SHP77 (cell line): ENCODE measurements at places on chromosomes 4 and X.

- no peak for DNase-seq
Measured at GRCh38 chrX:16722481-16722880, 3.1 kb downstream of the SYAP1 start.

GRCh38 chr4:123547216-123548165 lies 150.9 kb downstream of the SPRY1 start:
- no peak for DNase-seq

- no peak for DNase-seq
Measured at GRCh38 chrX:143002206-143002605, 23.5 kb upstream of the SPANXN4 start.

GRCh38 chrX:15441464-15441863 lies 51.7 kb downstream of the PIR start:
- no peak for DNase-seq

GRCh38 chr4:20255823-20256222 lies 4.1 kb downstream of the SLIT2 start:
- no peak for DNase-seq

DNA sequence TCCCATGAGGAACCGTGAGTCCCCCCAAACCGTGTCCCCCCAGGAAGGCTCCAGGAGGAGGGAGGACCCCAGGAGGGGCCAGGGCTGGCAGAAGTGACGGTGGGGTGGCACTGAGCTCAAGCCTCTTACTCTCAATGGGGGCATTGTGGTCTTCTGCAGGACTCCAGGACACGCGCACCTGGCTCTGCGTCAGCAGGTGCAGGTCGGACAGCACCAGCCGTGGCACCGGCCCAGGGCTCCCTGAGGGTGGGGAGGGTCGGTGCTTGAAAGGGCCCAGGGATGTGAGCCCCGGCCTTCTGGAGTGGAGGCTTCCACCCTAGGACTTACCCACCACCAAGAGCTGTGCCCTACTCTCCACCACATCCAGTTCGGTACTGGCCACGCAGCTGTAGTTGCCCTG lies 18.3 kb downstream of the L1CAM start:
- no peak for DNase-seq

- DNase-seq: no peak
Measured at GRCh38 chr4:142776026-142776425, 70.1 kb downstream of the INPP4B start.

GRCh38 chr4:158371158-158371557 lies 150.5 kb upstream of the RXFP1 start:
- no peak for DNase-seq

GRCh38 chr4:184748251-184748652 lies 14.4 kb upstream of the CENPU start:
- no peak for DNase-seq

- no peak for DNase-seq
Measured at GRCh38 chr4:144313370-144313769, 172.9 kb upstream of the GYPA start.

DNA sequence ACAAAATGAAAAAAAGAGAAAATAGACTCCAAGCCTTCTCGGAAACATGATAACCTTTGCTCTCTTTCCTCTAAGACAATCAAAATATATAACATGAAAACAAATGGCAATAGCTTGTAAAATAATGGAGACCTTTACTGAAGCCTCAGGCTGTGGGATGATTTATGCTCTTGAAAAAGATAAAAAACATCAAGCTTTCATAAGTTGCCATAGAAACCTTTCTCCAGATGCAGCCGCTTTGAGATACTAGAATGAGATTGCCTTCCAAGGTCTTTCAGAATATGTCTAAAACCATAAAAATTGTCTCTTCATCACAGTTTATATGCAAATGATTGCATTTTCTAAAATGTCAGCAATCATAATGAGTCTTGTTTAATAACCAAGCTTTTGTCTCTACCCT lies 31.6 kb downstream of the MAOB start:
- no peak for DNase-seq

GRCh38 chrX:45232139-45232538 lies 31.5 kb upstream of the DIPK2B start:
- no peak for DNase-seq

DNA sequence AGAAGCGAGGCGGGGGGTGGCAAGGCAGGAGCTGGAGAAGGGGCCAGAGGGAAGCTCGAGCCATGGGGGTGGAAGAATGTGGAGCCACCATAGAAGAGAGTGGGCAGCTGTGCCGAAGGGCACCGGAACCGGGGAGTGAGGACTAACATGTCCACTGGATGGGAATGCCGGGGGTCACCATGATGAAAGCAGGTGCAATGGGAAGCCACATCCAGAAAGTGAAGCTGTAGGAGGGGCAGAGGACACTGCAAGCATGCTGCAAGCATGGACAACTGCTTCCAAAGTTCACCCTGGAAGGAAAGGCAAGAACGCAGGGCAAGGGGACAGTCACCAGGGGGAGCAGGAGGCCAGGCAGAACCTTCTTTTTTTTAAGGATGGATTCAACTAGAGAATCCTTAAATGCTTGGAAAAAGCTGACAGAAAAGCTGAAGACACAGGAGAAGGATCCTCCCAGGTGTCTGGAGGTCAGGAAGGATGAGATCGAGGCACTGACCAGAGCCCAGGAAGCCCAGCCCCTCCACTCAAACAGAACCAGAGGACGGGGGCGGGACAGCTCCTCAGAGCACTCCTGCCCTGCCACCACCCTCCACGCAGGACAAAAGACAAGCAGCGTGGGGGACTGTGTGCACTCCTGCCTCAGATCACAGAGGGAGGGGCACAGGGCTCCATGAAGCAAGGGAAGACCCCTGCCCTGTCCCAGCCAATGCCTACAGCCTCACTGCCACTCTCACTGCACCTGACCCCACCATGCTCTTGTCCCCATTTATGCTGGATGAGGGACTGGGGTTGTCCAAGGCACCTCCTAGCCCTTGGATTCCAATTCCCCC lies 169.2 kb downstream of the AFAP1 start:
- DNase-seq: no peak

DNA sequence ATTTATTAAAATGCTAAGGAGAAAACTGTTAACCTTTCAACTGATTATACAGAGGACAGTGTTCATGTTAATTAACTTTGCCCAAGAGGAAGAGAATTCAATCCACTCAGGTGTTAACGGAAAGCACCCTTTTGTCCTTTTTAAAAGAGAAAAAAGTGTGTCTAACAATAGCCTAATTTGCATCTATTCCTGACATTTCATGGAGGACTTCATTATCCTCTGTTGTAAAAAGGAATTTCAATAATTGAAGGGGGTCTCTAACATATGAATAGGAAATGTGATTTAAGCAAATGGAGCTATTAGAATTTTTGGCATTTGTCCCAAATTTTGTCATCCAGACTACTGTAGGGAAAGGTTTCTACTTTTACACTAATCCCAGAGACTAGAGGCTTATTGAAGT lies 44.6 kb upstream of the GC start:
- no peak for DNase-seq

DNA sequence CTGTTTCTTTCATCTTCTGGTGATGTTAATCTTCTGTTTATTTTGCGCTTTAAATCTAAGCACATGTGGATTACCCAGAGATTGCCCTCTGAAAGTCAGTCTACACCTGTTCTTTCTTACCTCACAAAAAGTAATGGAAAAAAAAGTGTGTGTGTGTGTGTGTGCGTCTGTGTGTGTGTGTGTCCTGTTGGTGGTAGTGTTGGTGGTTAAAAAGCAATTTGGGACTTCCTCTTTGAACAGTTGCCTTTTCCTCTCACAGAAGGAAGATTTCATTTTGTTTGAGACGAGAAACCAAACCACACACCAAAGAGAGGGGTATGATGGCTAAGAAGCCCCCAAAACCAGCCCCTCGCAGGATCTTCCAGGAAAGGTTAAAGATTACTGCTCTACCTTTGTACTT lies at the start of gene STAP1:
Gene STAP1, plus strand, starts transcription at position 235 of the 400 bp plus-strand sequence. Its CDS starts 83 bp downstream, at position 318.
- DNase-seq: no peak

DNA sequence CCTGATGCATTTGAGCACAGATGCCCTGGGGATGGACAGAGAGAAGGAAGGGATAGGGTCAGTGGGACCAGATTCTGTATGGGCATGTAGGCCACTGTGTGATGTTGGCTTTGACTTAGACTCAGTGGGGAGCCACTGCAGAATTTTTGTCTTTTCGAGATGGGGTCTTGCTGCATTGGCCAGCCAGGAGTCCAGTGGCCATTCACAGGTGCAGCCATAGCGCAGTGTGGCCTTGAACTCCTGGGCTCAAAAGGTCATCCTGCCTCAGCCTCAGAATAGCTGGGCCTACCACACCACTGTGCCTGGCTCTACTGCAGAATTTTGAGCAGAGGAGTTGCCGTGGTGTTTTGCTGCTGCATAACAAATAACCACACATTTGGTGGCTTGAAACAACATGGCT lies 22.8 kb downstream of the TBC1D14 start:
- no peak for DNase-seq

DNA sequence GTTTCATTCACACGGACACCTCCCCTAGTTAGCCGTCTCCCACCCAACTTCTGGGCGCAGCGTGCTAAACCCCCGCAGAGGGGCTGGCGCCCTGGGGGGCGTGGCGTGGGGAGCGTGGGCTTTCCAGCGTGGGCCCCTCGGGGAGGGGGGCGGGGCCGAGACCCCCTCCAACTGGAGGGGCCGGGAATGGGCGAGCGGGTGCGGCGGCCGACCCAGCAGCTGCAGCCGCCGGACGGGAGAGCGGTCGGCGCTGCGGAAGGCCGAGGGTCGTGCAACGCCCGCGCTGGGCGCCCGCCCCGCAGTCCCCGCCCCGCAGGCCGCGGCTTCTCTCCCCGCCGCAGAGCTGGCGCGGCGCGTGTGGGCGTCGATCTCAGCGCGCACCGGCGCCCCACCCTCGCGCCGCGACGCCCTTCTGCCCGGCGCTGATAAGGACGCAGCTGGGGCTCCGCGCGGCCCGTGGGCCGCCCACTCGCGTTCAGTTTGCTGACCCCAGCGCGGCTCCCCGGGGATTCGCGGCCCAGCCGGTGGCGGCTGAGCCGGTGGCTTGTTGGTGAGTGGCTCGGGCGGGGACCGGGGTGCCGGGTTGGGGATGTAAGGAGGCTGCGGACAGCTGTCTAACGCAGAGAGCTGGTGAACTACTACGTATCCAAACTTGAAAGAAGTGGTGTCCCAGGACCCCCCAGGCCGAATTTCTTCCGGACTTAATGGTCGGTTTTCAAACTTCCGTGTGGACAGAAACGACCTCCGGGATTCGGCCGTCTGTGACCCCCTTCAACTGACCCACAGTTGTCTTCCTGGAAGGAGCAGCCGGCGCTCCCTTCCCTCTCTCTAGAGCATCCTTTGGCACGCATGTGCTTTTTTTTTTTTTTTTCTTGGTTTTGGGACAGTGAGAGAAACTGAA lies 1.5 kb downstream of the FHDC1 start:
- DNase-seq: no peak

DNA sequence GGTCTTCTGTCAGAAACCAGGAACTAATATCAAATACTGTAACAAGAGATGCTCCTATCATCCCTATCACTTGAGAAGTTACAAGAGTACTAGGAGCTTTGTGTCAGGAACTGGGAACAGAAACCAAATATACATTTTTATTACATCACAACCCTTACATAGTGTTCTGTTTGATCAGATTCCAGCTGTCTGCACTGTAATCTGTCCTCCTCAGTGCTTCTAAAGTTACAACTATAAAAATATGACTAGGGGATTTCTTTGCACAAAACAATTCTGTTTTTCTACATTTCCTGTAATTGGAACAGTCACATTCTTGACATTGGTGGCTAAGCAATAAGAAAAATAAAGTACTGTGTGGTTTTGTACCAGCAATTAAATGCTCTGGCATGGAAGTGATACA lies 686.0 kb downstream of the PDHA2 start:
- no peak for DNase-seq

DNA sequence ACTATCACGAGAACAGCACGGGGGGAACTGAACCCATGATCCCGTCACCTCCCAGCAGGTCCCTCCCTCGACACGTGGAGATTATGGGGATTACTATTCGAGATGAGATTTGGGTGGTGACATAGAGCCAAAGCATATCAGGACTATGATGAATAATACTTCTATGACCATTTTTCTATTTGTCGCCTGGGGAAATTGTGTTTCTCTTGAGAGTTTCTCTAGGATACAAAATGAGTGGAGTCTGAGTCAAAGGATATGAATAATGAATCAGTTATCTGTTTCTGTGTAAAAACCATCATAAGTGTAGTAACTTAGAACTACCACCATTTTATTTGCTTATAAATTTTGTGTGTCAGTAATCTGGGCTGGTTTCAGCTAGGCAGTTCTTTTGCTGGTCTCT lies 533.0 kb upstream of the ARX start:
- no peak for DNase-seq

- DNase-seq: no peak
Measured at GRCh38 chr4:130545171-130545570, 1449.2 kb downstream of the C4orf33 start.

GRCh38 chr4:66182636-66183035 lies 512.3 kb upstream of the EPHA5 start:
- DNase-seq: no peak

GRCh38 chrX:40844471-40844870 lies 109.1 kb upstream of the MED14 start:
- DNase-seq: no peak

GRCh38 chr4:7020290-7020689 lies 22.9 kb upstream of the TADA2B start:
- DNase-seq: no peak

- DNase-seq: peak; percentile 40
Measured at GRCh38 chrX:1534301-1535168, 2.5 kb downstream of the P2RY8 start.

DNA sequence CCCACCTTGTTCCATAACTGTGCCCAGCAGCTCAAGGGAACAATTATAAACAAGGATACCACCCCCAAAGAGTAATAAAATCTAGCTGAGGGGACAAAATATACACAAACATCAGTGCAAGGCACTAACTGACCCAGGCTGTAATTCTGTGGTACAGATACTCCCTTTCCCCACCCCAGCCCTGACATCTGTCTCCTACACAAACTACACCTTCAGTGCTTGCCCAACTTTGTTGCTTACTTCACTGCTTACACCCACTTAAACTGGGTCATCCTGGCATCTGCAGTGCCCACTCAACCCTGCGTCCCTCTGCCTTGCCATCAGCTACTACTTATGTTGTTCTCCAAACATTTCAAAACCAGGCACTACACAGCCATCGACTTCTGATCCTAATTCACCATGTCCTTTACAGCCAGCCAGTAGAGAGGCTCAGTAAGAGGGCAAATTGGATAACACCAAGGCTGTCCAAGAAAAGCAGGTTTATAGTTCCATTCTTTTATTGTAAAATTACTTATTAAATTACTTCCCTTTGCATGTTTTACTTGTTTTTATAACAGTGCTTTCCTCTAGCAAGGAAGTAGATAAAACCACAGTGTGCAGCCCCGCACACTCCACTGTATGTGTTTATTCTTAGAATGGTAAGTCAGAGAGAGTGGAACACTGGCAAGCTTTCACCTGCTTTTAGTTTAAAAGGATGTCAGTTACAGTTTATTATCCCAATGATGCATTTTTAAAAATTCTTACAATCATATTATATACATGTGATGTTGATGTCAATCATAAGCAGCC lies 149.6 kb downstream of the INPP4B start:
- DNase-seq: no peak

DNA sequence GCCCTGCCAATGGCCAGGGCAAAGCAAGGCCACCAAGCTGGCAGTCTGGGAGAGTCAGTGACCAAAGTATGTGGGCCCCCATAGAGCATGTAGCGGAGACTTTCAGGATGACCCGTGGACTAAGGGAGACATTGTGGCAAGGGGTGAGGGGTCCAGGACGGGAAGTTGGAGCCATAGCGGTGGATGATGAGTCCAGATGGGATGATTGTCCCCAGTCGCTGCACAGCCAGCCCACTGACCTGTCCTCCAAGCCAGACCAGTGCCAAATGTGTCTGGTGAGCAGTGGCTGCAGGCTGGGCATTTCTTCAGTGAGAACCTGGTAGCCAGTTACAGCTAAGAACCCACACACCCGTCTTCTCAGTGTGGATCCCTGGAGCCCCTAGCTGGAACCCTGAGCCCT lies 34.3 kb downstream of the ZNF185 start:
- DNase-seq: no peak

- no peak for DNase-seq
Measured at GRCh38 chr4:184215709-184216328, 1.9 kb downstream of the ENPP6 start.
